ENCODE measurements at places on chromosomes 7 and 10.

GRCh38 chr10:11120711-11121110 is 103.0 kb downstream of the CELF2 start:
- no peak for DNase-seq

DNA sequence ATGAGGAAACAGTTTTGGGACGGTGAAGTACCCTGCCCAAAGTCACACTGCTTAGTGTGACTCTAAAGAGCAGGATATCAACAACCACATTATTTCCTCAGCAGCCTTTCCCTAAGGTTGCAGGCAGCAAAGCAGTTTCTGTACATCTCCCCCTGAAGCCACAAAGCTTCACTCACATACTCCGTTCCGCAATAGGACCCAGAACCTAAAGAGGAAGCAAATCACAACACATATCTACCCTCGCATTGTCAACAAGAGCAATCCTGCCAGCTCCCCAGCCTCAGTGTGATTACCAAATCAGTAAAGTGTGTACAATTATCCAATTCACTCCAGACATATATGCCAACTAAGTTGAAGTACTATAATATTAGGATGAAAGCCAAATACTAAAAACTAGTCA is 30.8 kb downstream of the VAX1 start:
- DNase-seq = no peak

DNA sequence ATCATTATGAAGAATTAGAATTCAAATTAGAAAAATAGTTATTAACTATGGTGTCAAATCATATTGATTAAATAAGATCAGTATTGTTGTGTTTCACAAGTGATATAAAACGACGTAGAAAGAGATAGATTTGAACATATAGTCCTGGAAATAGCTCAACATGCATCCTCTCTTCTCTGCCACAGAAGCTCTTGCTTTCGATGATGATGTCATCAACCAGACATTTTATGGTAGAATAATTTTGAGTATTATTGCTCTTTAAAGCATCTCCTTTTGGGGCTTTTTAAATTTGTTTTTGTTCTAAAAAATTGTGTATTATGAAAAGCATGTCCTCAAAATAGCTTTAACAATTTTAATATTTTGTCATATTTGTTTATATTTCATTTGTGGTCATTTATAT is 95.0 kb downstream of the DGKB start:
- no peak for DNase-seq

DNA sequence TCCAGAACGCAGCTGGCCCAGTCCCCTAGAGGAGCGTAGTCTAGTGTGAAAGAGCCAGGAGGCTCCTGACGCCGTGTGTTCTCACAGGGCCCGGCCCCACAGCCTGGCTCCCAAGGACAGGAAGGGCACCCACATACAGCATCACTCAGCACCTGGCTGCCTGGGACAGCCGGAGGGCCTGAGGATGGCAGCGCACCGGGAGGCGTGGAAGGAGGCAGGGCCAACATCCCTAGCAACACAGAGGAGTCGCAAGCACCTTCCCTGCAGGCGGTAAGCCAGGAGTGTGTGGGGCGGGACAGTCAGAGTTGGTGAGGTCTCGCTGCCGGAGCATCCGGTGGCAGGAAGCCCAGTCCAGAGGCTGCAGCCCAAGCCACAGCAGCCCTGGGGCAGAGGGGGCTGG is 125.8 kb downstream of the MAD1L1 start:
- DNase-seq = no peak

- DNase-seq = no peak
Measured at GRCh38 chr10:92239151-92239599, 51.7 kb downstream of the CPEB3 start.

DNA sequence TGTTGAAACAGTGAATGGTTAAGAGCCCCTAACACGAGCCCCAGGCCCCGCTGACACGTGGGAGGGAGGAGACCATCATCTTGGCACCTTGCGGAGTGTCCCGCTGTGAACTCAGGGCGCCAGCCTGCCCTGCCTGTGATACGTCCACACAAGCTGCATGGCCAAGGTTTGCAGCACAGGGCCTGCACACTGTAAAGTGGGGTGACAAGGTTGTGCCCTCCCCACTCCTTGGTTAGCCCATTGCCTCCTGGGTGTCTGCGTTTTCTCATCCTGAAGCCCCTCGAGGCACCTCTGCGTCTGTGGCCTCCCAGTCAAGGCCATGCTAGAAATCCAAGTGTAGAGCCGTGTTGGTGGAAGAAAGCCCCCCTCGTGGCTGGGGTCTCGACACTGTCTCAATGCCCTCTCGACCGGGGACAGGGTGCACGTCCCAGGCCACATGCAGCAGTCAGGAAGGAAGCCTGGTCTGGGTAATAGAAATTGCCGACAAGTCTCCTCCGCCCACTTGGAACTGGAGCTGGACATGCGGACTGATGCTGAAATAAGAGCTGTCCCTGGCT is 192.1 kb downstream of the DNAJB6 start:
- no peak for DNase-seq
